ENCODE measurements at places on chromosomes 3 and 15. TPM values are rescaled to one million over a fixed set of nuclear protein-coding genes. Genes with fewer than 3 reads are reported as not detected.
A peak's percentile ranks its signal among the peaks of the same experiment; 100 is the strongest.

DNA sequence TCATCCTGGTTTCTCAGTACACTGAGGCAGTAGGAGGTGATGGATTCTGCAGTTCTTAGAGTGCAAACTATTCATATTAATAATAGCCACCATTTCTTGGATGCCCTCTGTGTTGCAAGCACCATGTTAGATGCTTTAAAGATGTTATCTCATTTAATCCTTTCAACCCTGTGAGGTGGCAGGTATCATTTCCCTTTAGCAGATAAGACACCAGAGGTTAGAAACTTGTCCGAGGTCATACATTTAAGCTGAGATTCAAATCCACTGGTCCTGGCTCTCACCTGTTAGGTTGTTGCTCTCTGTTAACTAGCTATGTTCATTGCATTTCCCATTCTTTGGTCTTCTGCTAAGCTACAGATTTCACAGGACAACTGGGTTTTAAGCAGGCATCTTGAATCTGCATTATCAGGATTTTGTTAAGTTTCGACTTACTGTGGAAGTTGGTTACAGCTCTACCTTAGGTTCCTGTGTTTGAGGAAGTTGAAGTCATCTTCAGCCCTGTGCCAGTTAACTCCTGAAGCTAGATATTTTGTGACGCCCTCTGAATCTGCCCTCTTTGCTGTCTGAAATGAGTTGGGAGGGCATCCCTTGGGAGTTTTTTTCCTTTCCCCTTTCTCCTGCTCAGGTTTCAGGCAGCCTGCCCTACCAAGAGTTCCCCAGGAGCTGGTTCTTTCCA is 6.4 kb downstream of the PDE8A start:
- no peaks in the 10 kb centered on the region for H3K27me3 ChIP-seq
- no peak for DNase-seq
- no peaks in the 10 kb centered on the region for H3K36me3 ChIP-seq
- peak overlapping the region; percentile 80 for H3K27ac ChIP-seq
- H3K4me1 ChIP-seq: peaks cover 46% of the 10 kb centered on the region

- H3K27me3 ChIP-seq: no peaks in the 10 kb centered on the region
- no peak for DNase-seq
- H3K27ac ChIP-seq: no peak overlapping the region
- H3K4me3 ChIP-seq: no peak overlapping the region
- no peaks in the 10 kb centered on the region for H3K36me3 ChIP-seq
These were observed 19.8 kb upstream of the LOXL1 start for GRCh38 chr15:73906346-73907034.

DNA sequence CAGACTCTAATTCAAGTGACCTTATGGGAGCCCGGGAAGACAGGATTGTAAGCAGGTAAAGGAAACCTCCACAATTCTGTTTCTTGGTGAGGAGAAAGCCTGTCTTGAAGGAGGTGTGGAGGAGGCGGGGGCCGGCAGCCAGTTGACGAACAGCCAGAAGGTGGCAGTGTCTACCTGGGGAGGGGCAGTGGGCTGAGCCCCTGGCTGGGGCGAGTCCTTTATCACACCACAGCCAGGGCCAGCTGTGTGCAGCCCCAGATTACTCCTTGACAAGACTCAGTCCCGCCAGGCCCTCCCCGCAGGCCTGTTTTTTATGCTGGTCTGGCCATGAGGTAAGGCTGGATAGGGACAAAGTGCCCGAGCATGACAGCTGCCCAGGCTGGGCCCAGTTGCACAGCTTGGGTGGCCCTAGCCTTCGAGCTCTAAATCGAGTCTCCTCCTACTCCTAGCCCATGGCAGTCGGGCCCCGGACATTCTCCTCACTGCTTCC is 40.9 kb upstream of the IDH2 start:
- H3K4me3 ChIP-seq: peak overlapping the region; percentile 5
- peaks cover 28% of the 10 kb centered on the region for H3K4me1 ChIP-seq
- peak; percentile 53 for DNase-seq

DNA sequence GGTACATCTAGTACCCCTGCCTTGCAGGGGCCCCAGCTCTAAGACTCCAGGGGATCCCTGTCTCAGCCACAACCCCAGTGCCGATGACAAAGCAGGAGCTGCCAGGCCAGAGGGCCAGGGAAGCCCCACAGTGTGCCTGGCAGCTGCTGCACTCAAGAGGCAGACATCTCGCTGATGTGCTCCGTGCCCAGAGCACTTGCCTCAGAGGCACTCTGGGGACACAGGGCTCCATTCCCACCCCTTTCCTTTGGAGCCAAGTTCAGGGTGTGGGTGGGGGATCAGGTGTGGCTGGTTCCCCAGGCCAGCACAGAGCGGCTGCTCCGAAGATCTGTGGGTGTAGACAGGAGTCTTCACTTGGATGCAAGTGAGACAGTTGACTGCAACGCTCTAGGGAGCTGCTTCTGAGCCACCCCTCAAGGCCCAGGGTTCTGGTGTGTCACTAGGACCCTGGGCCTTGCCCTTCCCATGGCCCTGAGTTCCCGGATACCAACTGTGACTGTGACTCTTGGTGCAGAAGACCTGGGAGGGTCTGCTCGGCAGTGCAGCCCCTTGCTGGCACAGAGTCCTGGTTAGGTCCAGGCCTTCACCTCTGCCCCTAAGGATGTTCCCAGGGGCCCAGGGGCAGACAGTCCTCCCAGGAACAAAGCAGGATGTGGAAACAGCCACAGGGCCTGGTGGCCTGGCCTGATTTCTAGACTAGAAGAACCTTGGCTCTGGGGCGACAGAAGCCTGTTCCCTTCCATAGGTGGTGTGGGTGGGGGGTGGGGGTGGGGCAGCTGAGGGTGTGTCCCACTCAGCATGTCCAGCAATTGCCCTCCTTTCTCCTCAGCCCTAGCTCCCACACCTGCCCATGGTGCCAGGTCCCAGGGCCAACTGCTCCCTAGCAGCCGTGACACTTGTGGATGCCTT is 2.5 kb downstream of the NT5DC2 start:
- DNase-seq: no peak
- no peaks in the 10 kb centered on the region for H3K27me3 ChIP-seq
- no peaks in the 10 kb centered on the region for H3K36me3 ChIP-seq
- H3K27ac ChIP-seq: no peak overlapping the region
- H3K4me3 ChIP-seq: no peak overlapping the region
- peaks cover 31% of the 10 kb centered on the region for H3K4me1 ChIP-seq

- peak; percentile 40 for DNase-seq
- no peak overlapping the region for H3K4me3 ChIP-seq
- no peaks in the 10 kb centered on the region for H3K36me3 ChIP-seq
- no peaks in the 10 kb centered on the region for H3K27me3 ChIP-seq
- no peak overlapping the region for H3K27ac ChIP-seq
These were observed 37.8 kb upstream of the USP3 start for GRCh38 chr15:63466378-63467192.

- no peaks in the 10 kb centered on the region for H3K4me1 ChIP-seq
- no peaks in the 10 kb centered on the region for H3K36me3 ChIP-seq
- H3K4me3 ChIP-seq: no peak overlapping the region
- H3K27me3 ChIP-seq: no peaks in the 10 kb centered on the region
These were observed 8.1 kb upstream of the POC1A start for GRCh38 chr3:52162250-52162872.

DNA sequence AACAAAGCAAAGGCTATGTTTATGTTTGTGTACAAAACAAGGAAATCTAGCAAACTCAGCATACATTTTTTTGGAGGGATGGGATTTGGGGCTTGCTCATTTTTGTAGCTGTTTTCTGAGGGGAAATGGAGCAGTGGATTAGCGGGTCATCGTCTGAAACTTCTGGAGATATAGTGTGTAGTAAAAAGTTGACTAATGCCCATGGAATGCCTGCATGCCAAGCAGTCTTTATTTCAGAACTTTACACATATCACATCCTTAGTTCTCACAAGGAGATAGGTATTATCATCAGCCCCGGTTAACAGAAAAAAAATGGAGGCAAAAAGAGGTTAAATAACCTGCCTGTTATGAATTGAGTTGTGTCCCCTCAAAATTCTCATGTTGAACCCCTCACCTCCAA is 47.1 kb downstream of the ATP13A4 start:
- H3K36me3 ChIP-seq: no peaks in the 10 kb centered on the region
- no peaks in the 10 kb centered on the region for H3K27me3 ChIP-seq
- no peak overlapping the region for H3K4me3 ChIP-seq
- DNase-seq: no peak
- H3K4me1 ChIP-seq: no peaks in the 10 kb centered on the region

GRCh38 chr3:132311316-132311715 is 5.9 kb upstream of the ACP3 start:
- no peaks in the 10 kb centered on the region for H3K27me3 ChIP-seq
- no peak overlapping the region for H3K4me3 ChIP-seq
- no peaks in the 10 kb centered on the region for H3K36me3 ChIP-seq
- DNase-seq: no peak
- H3K27ac ChIP-seq: no peak overlapping the region
- no peaks in the 10 kb centered on the region for H3K4me1 ChIP-seq

DNA sequence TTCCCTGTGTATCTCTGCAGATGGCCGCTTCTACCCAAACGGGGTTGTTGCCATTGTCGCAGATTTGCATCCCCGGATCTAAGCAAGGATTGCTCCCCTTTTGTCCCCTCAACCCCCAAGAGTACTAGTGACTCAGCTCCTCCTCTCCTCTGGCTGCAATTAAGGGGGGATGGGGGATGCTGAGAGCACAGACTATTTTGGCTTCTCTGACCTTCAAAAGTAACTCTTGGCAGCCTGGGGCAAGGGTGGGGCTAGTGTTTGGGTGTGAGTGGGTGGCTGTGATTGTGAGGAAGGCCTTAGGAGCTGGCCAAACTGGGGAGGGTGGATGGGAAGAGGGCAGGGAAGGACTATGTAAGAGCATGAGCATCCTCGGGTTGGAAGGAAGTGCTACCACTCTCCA is 1.2 kb upstream of the MAP1A start:
- no peaks in the 10 kb centered on the region for H3K36me3 ChIP-seq
- no peak overlapping the region for H3K27ac ChIP-seq
- H3K4me1 ChIP-seq: peaks cover 29% of the 10 kb centered on the region
- H3K27me3 ChIP-seq: peaks cover 16% of the 10 kb centered on the region
- no peak for DNase-seq

The MIX23 gene
- total RNA-seq: 17.5 TPM

The IQCH gene
- total RNA-seq: 0.85 TPM
